Spleen (tissue), 13 donors: ENCODE measurements at places on chromosomes 4 and X. TPM values are rescaled to one million over a fixed set of nuclear protein-coding genes. Genes with fewer than 3 reads are reported as not detected.

GRCh38 chr4:118086344-118086743 lies 52.1 kb downstream of the NDST3 start:
- no peak for DNase-seq

The SHISA3 gene
- 0.34 TPM for total RNA-seq

The ATP1B4 gene
- total RNA-seq = not detected

The GYPE gene
- total RNA-seq = 4.2 TPM

DNA sequence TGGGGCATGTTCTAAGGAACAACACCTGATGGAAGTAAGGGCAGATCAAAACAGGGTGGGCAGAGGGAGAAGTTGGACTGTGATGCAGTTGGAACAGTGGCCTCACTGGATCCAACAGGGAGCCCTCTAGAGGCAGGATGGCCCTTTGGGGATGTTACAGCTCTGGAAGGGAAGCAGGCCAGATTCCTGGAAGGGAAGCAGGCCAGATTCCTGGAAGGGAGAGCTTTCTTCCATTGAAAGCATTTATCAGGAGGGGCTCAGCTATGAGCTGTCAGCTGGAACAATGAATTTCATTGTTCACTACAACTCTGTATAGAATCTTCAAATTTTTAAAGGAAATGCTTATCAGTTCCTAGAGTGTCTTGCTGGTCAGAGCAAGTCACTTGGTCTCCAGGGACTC lies 17.7 kb downstream of the IL15 start:
- DNase-seq = no peak

DNA sequence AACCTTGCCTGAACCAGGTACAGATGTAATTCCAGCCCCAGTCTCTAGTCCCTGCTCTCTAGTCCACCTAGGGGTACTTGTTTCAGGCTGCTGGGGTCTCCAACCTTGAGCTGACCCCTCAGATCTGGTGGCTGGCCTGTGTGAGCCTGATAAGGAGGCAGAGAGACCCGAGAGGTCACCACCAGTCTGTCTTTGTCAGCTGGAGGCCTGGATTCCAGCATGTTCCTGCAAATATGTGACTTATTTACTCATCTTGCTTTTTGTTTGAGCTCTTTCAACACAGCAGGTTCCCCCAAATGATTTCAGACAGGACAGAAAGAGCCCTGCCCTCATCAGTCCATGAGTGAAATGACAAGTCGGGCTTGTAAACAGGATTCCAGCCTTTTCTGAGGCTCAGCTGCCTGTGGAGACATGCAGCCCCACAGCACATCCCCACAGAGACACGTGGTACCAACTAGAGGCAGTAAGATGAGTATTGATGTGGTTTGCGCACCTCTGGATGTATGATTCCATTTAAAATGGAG lies 37.5 kb upstream of the STK26 start:
- no peak for DNase-seq

The AIMP1 gene
- 43.1 TPM for total RNA-seq

DNA sequence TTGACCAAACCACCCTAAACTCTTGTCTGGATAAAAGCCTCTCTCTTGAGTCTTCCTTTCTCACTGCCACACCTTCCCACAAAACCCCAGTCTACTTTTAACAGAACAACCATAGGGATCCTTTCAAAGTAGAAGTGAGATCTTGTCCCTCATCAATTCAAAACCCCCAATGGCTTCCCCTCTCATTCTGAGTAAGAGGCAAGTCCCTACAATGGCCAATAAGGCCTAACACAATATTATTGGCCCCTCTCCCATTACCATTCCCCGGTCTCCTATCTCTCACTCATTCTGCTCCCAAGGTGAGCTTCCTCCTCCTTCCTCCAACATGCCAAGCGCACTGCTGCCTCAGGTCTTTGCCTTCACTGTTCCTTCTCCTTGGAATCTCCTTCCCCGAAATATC lies 57.1 kb downstream of the REELD1 start:
- DNase-seq = no peak

The HERC5 gene
- total RNA-seq = 11.3 TPM
